Kasumi-1 (cell line): ENCODE measurements at places on chromosomes 6 and 20.

DNA sequence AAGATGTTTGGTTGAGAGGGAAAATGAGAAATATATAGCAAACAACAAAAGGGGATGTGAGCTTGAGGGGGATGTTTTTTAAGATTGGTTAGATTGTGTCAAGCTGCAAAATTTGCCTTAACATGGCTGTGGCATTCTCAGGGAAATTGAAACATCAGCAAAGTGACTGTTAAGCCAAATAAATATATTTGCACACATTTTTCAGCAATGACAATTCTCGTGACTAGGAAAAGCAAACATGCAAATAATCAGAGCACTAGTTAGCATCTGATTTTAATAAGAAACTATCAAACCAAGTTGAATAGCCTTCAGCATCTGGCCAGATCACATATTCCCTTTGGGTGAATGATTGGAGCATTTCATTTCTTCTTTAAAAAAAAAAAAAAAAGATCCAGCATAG lies 262.8 kb downstream of the TBC1D7 start:
- DNase-seq, result no peak

DNA sequence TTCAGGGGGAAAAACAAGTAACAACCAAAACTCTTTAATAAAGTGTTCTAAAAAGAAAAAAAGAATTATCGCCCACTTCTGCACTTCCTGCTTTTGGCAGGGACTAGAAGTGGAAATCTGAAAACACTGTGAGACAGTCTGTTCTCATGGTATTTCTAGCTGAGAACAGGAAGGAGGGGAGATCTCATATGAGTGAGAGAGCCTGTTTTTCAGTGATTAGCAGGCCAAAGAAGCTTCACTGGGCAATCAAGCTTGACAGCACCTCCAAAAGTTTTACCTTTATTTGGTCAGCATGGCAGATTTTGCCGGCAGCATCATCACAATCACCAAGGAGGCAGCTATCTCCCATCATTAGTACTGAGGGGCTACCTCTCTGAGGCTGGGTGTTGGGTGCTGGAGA lies 79.5 kb upstream of the ATXN1 start:
- no peak for DNase-seq

DNA sequence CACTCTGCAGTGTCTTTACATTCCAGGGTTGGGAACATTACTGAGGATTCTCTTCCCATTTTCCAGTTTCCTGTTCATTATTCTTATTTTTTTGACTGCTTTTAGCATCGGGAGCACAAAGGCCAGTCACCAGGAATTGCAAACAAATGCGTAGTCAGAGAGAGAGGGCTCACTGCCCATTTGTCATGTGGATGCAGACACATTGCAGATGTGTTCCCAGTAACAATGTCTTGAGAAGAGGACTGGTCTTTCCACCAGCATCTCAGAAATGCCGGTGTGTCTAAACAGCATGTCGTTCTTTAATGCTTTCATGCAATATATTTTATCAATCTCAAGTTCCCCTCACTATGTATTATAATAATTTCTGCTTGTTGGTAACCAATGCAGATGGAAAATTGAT lies 952 bp upstream of the TAAR6 start:
- DNase-seq, result no peak

DNA sequence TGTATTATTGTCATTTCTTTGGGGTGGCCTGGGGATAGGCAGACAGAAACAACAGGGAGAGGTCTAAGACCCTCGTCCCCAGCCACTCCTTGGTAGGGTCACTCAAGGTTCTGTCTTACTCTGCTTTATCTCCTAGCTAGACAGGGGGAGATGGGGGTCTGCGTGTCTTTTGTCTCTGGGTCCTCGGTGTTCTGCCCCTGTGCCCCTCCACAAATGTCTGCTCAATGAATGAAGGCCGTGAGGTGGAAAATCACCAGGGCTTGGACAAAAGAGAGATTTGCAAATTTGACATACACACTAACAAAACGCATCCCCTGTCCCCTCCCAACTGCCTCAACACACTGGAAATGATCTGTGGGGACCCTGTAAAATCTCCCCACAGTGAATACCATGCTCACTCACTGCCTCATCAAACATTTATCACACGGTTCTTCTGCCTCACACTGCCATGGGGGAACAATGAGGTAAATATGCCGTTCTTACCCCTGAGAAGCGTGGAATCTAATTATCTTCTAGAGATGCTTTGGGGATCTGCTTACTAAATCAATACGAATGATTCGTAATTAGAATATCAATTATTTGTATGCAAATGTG lies 13.2 kb upstream of the VAPB start:
- no peak for DNase-seq

GRCh38 chr6:87731818-87732661 lies 30.0 kb upstream of the AKIRIN2 start:
- DNase-seq, result peak; percentile 99
